Stimulated activated CD4-positive, alpha-beta T cell treated with anti-CD3 and anti-CD28 coated beads, TNF-alpha, amount 100 ng/mL, for 48 hours (primary cell): ENCODE measurements at places on chromosomes 3 and 15.
A peak's percentile ranks its signal among the peaks of the same experiment; 100 is the strongest.

DNA sequence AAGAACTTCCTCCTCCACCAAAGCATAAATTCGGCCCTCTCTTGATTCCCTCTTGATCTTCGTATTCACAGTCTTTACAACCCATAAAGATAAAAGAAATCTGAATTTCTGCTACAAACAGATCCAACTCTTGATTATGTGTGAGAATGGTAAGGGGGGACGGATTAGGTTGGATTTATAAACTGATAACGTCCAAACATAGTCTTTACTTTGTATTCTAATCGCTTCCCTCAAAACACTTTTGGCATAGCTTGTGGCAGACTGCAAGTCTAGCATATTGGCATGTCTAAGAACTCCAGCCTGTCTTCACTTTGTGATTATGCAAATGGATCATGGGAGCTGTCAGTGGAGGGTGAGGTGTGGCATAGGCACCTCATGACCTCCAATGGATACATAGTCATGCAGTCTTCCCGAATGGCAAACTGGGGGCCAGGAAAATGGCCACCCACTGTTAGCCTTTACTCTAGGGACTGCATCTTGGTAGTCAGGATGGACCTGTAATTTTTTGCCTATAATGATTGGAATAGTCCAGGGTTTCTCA lies 24.3 kb upstream of the GPR171 start:
- DNase-seq: no peak

DNA sequence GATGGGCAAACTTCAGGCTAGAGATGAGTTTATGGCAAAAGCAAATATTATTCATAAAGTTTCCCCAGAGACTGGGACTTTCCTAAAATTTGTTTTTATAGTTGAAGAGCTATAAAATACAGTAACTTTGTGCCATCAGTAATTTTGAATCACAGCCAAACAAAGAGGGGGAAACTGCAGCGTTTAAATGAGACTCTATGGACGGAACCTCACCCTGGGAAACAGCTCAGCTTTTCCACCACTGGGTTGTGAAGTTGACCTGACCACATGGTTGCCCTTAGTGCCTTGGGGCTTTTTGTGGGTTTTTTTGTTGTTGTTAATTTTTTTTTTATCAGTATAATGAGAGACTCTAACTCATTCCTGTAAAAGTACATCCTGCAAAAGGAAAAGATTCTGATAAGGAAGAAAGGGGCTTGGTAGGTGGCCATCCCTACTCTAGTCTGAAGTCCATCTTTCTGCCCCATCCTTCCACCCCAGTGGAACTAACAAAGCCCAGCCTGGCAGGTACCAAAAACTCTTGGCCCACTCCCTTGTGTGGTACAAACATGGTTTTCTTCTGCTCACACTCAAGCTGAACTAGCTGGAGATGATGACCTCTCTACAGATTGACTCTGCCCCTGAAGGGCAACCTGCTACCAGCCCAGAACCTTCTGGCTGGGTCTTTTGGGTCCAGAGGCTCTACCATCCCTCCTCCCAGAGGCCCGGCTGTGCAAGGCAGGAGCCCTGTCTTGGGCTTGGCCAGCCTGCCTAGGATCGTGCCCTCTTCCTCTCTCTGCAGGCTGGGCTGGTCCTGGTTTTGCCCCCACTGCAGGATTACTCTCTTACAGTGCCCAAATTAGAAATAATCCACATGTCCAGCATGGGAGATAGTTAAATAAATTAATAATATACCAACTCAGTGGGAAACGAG lies 41.2 kb downstream of the RLBP1 start:
- DNase-seq: peak; percentile 39

GRCh38 chr3:32239307-32240158 lies 1.1 kb downstream of the CMTM8 start:
- no peak for DNase-seq

- DNase-seq: no peak
Measured at GRCh38 chr3:47663630-47664240, 85.1 kb upstream of the CSPG5 start.

DNA sequence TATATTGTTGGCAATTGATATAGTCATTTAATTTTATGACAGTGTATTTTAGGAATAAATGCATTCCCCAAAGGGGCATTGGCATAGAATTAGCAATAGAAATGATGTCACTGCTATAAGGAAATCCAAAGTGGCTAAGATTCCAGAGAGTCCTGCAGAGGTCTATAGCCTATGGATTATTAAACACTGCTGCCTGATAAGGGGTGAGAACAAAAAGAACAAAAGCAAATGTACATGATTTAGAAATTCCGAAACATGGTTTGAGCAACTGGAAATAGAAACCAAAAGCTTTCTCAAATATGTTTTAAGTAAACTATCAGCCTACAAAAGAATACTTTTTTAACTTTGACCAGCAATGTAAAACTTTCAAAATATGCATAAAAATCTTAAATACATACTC lies 280.1 kb upstream of the RASGRP1 start:
- DNase-seq: no peak

DNA sequence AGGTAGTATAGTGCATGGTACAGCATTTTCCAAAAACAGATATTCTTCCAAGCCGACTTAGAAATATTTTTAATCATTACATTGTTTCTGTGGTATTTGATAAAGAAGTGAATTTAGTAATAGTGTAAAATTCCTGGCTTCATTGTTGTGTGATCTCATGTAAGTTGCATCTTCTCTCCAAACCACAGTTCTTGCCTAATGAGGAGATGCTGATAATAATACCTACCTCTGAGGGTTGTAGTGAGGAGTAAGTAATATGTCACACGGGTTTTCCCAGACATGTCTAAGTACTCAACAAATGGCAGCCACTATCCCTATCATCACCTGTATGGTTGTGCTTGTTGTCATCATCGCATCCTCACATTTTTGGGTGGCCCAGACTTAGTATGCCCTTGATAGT lies 167.3 kb downstream of the SLCO3A1 start:
- DNase-seq: no peak

DNA sequence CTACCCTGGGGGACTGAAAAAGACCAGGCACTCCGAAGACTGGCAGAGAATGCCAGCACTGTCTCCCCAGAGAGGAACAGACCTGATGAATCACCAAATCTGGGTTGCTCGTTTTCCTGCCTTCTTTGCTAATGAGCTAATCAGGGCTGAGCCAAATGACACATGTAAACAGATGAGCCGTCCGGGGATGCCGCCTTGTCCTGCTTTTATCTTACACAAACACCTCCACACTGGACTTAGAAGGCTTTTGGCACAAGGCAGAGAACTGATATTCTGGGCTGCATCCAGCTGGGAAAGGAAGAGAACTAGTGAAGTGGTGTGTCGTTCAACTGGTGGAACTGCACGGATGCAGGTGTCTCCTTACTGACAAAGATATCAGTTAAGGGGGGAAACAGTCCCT lies 88.1 kb downstream of the MECOM start:
- DNase-seq: no peak

DNA sequence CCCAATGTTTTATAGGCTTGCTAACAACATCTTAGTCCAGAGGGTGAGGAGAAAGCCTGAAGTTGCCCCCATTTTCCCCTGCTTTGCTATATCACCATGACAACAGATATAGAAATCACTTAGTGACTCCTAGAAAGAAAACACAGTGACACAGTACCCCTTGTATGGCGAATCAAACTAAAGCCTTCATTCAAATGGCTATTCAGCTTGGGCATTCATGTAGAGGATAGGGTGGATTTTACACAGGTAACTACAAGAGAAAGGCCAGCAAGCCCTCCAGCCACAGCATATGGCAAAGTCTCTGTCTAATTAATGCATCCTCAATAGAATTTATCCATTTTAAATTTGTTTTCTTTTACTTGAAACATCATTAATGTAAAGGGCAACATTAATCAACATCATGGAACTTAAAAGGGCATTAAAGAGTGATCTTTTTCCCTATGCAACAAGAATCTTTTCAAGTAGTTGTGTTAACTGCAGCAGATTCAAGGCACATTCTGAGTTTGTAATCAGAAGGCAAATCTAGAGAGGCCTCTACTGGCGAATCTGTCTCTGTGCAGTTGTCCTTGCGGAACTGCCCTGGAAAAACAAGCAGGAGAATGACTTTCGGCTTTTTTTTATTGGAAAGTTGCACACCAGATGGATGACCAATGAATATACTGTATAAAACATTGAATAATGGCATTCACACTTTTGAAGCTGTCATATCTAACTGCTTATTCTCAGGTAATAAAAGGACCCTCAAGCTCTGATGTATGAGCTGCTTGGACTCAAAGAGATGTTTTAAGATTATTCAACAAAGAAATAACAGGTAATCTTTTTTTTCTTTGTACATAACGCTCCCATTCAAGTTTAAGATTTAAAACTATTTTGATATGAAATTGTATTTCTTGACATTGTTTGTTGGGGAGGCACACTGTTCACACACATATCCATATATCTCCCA lies 621.7 kb upstream of the AGTR1 start:
- DNase-seq: no peak

- no peak for DNase-seq
Measured at GRCh38 chr15:85880501-85881190, 85.9 kb upstream of the KLHL25 start.

DNA sequence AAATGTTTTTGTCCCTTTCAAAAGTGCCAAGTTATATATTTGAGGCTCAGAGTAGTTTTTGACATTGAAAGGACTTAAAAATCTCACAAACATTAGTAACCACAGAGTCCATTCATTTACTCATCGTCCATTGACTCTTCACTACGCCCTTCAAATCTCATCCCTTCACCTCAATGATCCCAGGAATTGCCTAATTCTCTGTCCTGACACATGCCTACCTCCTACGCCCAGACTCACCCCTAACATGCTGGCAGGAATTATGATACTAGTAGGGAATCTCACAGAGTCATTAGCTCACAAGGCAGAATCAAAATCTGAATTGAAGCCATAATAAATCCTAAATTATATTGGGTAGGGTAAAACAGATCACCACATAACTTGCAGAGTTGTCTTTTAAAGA lies 410.1 kb downstream of the RAP2B start:
- no peak for DNase-seq

DNA sequence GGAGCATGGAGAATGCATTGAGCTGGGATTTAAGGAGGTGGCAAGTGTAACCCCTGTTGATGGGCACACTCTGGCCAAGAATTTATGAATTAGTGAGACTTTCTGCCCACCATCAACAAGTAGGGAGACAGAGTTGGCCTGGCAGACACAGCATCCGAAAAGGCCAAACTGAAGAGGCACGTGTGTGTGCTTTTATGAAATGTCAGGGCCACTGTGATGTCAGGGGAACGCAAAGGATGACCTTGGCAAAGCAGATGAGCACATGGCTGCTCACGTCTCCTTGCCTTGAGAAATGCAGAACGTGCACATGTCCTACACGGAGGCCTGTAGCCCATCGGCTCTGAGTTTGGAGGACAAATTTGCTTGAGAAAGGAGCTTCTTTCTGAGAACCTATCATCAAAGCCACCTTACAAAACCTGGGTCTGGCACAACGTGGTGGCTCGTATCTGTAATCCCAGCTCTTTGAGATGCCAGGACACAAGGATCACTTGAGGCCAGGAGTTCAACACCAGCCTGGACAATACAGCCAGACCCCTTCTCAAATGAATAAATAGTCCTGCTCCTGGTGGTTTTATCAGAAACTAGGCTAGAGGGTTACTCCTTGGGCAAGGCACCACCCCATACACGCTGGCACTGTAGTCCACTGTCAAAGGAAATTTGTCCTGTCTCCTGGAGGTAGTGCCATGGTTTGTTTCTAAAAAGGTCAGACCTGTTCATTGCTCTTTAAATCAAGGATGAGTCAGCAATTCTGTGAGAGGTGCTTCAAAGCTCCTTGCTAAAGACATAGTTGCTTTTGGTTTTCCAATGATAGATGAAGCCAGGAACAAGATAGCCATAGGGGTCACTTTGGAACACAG lies 941 bp upstream of the SH3BP5 start:
- no peak for DNase-seq

GRCh38 chr3:98109807-98110549 lies 20.5 kb upstream of the OR5H1 start:
- DNase-seq: no peak

DNA sequence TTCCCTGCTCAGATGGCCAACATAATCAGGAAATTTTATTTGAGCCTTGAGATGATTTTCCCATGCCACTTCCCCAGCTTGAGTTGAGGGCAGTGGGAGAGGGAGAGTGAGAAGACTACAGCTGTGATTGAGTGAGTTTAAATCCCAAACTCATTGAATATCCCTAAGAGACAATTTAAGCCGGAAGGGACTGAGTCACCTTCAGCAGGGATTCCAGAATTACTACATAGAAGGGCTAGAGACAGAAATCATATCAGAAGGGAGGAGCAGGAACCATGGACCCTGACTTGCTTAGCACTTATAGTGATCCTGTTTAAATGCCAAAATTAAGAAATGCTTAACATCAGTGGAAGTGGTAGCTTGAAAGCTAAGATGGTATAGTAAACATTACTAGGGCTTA lies 312.2 kb upstream of the SLCO3A1 start:
- no peak for DNase-seq

DNA sequence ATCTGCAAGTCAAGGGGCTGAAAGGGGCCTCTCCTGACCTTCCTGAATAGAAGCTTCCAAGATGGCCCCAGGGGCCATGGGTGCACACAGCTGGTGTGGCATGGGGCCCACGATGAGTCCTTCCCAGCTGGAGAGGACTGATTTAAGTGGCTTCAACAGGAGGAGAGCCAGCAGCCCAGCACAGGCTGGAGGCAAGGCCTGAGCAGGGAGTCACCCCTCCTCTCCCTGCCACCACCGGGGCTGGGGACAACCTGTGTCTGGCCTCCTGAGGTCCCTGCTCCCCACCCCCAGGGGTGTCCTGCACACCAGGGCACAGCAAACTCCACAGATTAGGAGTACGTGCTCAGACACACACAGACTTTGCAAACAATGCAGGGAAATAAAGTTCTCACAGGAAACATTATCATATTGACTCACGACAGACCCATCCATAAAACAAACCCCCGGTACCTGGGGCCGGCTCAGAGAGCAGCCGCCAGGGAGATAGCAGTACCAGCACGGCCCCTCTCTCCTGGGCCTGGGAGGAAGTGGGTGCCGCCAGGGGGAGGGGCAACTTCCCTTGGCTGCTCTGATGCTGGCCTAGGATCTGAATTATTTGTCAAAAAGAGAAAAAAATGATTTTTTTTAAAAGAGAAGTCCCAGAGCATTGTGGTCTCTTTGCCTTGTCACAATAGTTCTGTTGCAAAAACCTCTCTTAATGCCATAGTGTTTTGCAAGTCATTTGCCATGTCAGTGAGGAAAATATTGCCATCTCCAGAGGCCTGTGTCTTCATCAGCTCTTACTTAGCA lies 21.9 kb upstream of the TSEN2 start:
- DNase-seq: no peak

GRCh38 chr3:108110934-108111333 lies 20.1 kb upstream of the CD47 start:
- DNase-seq: no peak

DNA sequence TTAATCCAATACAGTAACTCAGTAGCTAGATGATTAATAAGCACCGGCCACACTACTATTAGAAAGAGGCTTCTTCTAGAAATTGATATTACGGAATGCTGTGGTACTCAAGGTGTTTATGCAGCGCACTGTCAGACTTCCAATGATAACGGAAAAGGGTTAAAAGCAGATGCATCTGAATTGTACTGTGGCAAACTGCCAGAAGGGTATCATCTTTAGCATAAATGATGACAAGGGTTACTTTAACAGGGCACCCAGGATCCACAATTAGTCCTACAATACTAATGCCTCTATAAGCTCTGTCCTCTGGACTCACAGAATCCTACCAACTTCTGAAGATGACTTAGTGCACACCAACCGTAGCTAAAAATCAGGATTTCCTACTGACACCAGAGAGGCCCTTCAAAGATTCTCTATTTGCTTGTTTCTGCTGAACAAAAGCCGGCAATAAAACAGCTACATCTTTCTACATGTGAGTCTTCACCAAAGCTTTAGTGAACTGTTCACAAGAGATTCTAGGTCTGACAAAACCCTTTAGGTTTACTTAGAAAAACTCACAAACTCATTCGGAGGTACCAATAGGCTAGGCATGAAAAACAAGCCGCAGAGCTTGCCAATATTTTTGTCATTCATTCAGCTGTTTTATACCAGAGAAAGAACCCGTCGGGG lies 7.1 kb downstream of the SATB1 start:
- no peak for DNase-seq
